ENCODE measurements at places on chromosomes 6 and 20.

- DNase-seq: no peak
Measured at GRCh38 chr6:37005827-37006567, 542 bp downstream of the FGD2 start.

DNA sequence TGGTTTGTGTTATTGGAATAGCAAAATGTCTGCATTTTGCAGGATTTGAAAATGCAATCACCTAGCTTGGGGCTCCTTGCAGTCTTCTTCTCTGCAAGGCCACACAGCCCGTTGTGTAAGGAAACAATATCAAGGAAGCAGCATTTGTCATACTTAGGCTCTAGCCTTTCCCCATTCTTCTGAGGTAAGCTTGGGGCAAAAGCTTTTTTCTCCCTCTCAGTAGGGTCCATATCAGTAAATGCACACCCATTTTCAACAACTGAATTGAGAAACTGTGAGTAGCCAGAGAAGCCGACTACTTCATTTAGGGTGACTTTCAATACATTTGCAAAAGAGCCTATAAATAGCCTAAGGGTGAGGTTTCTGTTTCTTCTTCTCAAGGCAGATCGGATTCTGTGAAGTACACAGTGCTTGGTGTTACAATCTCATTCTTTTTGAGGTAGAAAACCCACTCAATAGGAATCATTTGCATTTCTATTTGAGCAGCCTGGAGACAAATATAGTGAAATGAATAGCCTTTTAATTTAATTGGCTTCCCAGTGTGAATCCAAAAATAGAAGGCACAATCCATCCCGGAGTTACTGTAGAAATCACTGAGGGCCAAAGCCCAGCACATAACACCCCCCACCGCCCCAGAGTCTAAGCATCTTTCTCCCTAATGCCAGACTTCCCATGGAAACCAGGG lies 61.8 kb downstream of the BTBD3 start:
- no peak for DNase-seq

DNA sequence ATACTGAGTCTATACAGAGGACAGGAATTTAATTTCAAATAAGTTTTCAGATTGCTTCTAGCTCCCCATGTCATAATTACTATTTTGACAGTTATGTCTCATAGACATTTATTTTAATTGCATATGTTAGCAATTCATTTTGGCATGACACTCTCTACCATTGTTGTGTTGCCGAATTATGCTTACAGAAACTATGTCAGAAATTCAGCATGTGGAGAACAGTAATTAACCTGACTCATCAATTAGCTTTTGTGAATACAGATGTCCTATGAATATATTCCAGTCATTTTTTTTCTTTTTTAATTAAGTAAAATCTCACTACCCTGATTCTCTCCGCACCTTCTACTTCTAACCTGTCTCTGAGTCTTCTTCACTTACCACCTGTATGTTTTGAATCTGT lies 105.1 kb downstream of the NKAIN2 start:
- no peak for DNase-seq

GRCh38 chr20:18133962-18134361 lies 3.7 kb upstream of the KAT14 start:
- DNase-seq: no peak

DNA sequence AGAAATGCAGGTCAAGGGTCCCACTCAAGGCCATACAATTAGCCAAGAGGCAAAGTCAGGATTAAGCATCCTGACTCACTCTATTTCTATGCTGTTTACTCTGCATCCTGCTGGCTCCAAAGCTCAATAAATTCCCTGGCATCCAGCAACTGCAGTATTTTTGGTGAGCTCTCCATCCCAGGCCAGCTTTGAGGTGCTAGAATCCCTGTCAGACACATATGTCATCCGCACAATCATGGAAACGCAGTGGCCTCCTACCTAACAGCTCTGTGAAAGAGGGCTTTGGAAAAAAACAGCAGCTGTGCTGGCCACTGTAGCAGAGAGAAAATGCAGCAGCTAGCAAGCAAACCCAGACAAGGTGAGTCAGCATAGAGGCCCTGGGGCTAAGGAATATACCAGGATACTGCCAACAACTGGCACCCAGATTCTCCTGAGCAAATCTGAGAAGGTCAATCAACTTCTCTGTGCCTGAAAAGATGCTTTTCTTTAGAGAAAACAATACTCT lies 58.4 kb downstream of the ANKEF1 start:
- DNase-seq: no peak

- DNase-seq: no peak
Measured at GRCh38 chr20:50724112-50724725, 7.2 kb upstream of the PARD6B start.

DNA sequence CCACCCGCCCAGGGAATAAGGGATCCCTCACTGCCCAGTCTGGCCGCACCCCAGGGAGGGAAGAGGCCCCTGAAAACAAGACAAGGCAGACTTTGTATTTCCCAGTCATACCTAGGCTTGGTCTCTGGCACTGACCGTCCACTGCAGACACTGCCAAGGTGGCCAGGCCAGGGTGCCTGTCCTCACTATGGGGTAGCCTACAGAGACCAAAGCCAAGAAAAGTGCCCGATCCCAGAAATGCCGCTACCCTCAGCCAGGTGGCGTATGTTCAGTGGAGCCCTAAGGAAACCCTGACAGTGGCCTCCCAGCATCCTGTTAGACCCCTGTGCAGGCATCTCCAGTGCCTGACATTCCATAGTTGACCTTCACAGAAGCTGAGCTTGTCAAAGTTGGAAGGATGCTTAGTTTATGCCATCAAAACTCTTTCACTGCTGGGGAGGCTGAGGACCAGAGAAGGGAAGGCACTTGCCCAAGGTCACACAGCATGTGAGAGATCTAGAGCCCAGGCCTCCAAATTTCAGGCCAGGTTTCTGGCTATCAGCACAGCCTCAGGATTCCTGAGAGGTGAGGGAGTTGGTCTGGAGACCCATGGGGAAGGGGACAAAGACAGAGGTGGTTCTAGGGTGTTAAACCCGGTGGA lies 2.5 kb downstream of the SCRT2 start:
- no peak for DNase-seq

DNA sequence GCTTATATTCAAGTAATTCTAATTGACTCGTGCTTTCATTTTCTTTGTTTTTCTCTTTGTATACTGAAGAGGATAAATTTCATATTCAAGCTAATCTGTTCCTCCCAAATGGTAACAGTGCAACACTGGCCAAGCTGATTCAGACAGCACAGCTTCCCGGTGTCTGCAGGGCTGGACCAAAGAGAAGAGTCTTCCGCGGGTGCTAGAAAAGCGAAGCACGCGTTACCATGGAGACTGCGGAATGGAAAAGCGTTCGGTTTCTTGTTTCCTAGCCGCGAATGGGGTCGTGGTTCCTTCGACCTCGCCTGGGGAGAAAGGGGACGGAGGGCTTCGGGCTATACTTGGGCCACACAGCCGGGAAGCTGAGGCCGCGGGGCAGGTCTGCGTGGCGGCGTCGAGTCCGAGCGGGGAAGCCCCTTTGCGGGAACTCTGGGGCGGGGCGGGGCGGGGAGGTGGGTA lies 6.2 kb upstream of the ZNF311 start:
- peak; percentile 56 for DNase-seq

- peak; percentile 63 for DNase-seq
Measured at GRCh38 chr6:109526905-109527628, 44.0 kb upstream of the ZBTB24 start.

GRCh38 chr20:10497791-10498190 lies 62.7 kb downstream of the SLX4IP start:
- no peak for DNase-seq

Measured in activated CD4-positive, alpha-beta T cell treated with anti-CD3 and anti-CD28 coated beads for 48 hours (primary cell).